ENCODE measurements at places on chromosomes 1 and 21.

DNA sequence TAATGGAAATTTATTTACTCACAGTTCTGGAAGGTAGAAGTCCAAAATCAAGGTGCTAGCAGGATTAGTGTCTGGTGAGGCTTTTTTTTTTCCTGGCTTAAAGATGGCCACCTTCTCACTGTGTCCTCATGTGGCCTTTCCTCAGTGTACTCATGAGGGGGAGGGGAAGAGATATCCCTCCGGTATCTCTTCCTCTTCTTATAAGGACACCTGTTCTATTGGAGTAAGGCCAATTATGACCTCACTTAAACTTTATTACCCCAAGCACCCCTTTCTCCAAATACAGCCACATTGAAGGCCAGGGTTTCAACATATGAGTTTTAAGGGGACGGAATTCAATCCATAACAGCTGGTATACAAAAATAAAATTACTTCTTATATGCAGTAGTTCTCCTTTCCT, 203.7 kb upstream of the C1orf87 start:
- no peak for DNase-seq

DNA sequence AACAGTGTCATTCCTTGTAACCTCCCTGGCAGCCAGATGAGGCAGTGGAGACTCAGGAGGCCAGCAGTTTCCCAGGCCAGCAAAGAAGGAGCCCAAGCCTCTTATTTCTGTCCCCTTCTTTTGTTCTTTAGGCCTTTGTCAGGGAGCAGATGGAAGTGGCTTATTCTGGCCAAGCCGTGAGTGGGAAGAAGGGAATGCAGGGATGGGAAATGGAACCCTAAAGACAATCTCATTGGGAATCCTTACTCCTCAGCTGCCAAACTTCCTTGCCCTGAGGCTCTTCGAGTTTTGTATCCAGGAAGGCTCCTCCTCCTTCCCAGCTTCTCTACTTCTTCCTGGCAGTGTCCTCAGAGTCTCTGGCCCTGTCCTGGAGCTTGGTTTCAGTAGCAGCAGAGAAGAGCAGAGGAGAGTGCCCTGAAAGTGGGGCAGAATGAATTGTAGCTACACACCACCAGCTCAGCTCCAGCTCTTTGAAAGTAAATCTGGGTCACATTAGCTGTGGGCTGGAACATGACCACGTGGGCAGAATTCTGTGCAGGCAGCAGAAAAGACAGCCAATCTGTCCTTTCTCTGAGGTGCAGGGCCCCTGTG, 63.9 kb downstream of the NDUFS5 start:
- no peak for DNase-seq

GRCh38 chr1:64006276-64007051, 197.0 kb upstream of the UBE2U start:
- DNase-seq: no peak

DNA sequence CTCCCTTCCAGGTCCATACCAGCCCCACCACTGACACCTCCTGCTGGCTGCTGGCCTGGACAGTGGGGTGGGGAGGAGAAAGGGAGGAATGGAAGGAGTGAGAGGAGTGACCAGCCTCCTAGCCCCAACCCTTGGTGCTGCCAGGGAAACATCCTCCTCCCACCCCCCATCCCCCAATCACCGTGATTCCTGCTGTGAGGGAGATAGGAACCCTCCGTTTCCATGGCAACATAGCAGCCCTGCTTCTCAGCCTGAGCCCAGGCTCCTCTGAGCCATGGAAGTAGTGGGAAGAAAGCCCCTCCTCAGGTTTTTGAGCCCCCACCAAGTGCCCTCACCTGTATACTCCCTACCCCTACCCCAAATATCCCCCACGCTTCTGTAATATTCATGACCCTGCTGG, 44.4 kb upstream of the SCMH1 start:
- DNase-seq: no peak

DNA sequence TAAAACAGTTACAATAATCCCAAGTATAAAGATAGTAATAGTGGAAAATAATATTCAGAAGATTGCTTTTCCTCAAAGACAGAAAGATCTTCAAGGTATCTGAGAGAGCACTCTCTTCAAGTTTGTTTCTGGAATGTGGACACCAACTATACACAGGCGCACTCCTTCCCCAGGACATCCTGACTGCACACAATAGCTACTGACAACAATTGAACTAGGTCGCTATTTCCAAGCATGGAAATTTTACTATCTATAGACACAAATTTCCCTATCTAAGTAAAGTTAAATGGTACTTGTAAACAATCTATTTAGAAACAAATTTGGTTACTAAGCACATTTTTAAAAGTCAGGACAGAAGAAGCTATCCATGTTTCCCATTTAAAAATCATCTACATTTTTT, 19.1 kb downstream of the ARHGAP29 start:
- DNase-seq: no peak

GRCh38 chr21:42238185-42238934, 19.4 kb downstream of the ABCG1 start:
- no peak for DNase-seq

GRCh38 chr1:233229288-233229687, 66.2 kb downstream of the PCNX2 start:
- DNase-seq: no peak

- no peak for DNase-seq
Observed at GRCh38 chr1:36349241-36349671, 25.8 kb upstream of the EVA1B start.

GRCh38 chr1:84365225-84366221, 32.8 kb upstream of the DNASE2B start:
- peak; percentile 90 for DNase-seq

- DNase-seq: no peak
Observed at GRCh38 chr1:38829368-38829767, 30.2 kb downstream of the RRAGC start.

DNA sequence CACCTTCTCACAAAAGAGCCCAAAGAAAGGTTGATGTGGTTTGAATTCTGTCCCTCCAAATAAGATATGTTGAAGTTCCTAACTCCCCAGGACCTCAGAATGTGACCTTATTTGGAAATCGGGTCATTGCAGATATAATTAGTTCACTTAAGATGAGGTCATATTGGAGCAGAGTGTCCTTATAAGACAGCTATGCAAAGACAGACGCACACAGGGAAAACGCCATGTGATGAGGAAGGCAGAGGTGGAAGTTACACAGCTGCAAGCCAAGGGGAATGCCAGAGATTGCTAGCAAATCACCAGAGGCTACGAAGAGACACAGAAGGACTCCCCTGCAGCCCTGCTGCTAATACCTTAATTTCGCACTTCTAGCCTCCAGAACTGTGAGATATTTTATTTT, 5.2 kb upstream of the ABCB10 start:
- DNase-seq: peak; percentile 50

DNA sequence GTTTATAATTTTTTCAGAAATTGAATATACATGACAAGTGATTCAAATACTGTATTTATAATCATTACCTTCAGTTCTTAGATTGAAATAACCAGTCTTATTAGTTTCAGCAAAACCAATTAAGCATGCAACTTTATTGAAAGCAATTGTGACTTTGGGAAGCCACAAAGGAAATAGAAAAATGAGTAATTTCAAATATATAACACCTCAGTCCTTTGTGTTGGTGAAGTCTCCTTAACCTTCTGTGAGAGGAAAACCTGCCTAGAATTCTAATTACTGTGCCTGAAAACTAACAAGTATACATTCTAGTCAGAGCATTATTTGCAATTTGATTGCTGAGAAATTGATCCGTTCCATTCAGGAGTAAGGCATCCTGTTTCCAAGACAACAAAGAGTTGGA, 95.8 kb downstream of the S1PR1 start:
- no peak for DNase-seq

GRCh38 chr1:83762416-83762815, 236.5 kb downstream of the TTLL7 start:
- no peak for DNase-seq

DNA sequence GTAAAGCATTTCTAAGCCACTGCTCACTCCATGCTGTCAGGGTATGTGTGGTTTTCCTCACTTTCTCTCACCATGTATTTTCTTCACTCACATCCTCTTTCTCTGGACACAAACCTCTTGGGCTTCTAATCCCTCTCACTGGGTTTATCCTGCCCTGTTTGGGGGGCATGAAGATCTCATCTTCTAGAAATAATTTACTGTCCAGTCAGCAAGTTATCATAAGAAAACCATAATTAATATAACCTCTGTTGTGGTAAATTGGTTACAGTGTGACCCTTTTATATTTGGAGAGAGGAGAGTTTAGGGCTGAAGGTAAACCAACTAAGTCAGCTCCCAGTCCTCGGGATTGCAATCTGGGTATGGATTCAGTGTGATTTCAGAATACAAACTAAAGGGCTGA, 213.8 kb upstream of the PROX1 start:
- no peak for DNase-seq

DNA sequence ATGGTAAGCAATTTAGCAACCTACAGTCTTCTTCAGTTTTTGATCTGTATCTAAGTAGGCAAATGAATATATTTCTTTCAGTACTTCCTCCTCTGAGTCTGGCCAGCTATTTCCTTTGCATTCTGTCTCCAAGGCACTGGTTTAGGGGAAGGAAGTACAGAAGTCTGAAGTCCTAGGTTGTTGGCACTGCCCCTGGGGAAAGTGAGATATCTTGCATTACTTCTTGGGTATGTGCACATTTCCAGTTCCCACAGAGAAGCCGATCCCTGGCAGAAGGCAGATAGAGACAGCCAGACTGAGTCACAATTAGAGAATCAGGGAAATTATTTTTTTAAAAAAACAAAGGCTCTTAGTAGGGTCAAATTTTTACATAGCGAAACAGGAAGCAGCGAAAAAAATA, 98.8 kb downstream of the RASAL2 start:
- DNase-seq: peak; percentile 21

DNA sequence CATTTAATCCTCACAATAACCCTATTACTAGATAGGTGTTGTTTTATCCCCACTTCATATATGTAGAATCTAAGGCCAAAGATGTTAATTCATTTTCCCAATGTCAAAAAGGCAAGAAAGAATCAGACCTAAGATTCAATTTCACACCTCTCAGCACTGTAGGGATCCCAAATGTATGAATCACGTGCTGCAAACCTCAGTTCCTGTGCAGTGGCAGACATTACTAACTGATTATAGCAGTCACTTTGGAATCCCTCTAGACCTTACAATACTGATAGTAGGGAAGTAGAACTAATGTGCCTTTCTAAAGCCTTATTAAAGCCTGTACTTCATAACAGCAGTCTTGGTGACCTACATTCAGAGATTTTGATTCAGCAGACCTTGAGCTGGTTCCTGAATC, 2.3 kb downstream of the C1orf87 start:
- DNase-seq: no peak

- DNase-seq: no peak
Observed at GRCh38 chr1:10128101-10128765, 82.1 kb upstream of the KIF1B start.

DNA sequence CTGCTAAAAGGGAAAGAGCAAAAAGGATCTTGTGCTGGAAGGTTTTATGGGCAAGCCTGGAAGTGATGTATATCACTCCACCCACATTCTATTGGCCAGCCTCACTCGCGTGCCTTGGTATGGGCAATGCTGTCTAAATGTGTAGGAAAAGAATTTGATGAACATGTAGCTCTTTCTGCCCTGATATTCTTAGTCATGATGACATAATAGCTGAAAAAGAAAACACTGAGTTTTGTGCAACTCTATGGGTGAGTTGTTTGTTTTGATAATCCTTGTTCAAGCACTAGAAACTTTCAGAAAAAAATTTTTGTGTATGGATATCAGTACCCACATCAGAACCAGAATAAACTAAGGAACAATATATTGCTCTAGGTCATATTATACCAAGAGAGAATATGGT, 231.5 kb upstream of the ST6GALNAC5 start:
- DNase-seq: no peak

DNA sequence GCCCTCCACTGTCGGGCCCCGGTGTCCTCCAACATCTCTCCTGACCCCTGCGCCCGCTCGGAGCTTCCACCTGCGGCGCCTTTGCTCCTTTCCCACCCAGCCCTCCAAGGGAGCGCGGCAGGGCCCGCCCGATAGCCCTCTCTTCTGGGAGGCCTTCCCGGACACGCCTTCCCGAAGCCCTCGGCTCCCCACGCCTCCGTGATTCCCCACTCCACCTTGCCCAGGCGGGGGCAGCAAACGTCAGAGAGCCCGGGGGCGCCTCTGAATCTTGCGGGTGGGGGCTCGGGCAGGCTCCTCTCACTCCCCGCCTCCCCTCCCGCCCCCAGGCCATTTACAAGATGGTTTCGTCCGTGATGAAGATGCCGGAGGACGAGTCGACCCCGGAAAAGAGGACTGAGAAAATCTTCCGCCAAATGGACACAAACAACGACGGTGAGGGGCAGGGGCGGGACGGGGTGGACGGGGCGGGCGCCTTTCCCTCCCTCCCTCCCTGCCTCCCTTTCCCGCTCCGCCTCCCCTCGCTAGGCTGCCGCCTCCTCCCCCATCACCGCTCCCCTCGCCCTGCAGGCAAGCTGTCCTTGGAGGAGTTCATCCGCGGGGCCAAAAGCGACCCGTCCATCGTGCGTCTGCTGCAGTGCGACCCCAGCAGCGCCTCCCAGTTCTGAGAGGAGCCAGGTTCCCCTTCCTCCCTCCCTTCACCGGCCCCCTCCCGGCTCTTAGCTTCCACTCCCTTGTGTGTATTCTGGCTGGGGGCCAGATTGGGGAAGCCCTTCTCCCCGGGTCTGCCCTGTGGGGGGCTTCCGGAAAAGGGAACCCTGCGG, 7.1 kb downstream of the HPCA start:
- no peak for DNase-seq

DNA sequence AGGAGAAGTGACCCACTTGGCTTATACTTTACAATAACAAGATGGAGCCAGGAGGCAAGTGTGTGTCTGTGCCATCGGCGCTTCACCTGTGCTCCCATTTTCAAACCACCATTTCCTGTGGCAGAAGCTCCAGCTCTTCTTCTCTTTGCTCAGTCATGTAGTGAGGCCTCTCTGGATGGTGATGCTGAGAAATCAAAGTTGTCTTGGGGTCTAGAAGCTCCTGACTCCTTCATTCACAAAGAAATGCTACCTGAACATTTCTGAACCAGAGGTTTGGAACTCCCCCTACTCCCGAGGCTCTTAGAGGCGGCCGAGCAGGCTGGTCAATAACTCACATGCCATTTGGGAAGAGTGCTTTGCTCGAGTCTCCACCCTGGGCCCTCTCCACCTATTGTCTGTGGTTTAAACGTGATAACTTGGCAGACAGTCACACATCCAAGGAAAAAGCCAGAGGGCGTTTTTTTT, 18.0 kb downstream of the SLAMF1 start:
- DNase-seq: no peak

- no peak for DNase-seq
Observed at GRCh38 chr21:45054927-45055612, 19.3 kb upstream of the ADARB1 start.

DNA sequence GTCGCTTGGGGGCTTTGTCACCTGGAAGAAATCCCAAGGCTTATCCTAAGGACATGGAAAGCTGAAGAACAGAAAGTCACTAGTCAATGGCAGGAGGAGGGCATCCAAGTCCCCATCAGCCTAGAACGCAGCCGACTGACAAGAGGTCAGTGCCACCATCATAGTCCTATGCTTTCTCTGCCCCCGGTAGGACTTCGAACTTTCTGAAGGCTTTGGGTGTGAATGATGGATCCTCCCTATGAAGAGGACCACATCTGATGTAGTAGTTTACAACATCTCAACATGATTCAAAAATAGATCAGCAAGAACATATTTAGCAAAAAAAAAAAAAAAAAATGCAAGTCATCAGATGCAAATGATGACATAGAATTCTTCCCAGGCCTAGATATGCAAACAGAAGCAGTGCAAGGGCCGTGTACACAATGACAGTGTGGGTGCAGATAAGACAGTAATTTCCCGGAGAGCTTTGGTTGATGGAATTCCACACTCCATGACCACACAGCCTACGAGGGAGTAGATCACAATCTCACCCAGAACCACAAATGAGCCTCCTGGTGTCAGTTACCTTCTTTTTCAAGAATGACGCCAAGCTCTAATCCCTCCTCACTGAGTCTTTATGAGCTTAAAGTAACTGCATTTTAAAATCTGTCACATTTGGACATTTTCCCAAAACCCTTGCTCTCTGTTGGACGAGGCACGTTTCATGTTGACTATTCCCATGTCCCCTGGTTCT, 88.2 kb downstream of the PSMG1 start:
- DNase-seq: peak; percentile 88
